ENCODE measurements at places on chromosomes 1 and 21.

GRCh38 chr1:245986404-245987218 lies 520.5 kb downstream of the SMYD3 start:
- no peak for DNase-seq

- DNase-seq = no peak
These were observed 7.5 kb upstream of the PLCH2 start for GRCh38 chr1:2468540-2468939.

- DNase-seq = no peak
These were observed 28.8 kb downstream of the PADI6 start for GRCh38 chr1:17400725-17401341.

DNA sequence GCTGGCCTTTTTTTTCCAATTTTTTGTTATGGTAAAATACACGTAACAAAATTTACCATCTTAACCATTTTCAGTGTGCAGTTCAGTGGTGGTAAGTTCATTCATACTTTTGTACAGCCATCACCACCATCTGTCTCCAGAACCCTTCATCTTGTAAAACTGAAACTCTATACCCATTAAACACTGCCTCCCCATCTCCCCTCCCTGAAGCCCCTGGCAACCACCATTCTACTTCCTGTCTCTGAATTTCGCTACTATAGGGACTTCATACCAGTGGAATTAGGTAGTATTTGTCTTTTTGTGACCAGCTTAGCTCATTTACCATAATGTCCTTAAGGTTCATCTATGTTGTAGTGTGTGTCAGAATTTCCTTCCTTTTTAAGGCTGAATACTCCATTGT lies 8.7 kb downstream of the PKNOX1 start:
- DNase-seq = no peak

GRCh38 chr1:12407050-12407961 lies 177.5 kb downstream of the VPS13D start:
- DNase-seq = peak; percentile 15

DNA sequence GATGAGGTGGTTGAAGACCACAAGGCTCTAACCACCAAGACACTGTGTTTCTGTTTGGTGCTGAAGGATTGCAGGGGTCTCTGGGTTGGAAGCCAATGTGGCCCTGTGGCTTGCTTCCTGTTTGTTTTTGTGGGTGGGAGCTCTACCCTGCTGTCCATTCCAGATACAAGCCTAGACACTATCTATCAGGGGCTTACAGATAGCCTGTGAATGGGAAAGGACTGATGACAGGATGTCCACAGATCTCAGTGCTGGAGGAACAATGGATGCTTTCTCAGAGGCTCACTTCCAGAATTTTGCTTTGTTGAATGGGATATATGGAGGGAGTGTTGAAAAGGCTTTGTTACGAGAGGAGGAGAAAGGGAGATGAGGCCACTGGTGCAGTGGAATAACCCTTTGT lies 69.7 kb downstream of the NOS1AP start:
- DNase-seq = no peak

DNA sequence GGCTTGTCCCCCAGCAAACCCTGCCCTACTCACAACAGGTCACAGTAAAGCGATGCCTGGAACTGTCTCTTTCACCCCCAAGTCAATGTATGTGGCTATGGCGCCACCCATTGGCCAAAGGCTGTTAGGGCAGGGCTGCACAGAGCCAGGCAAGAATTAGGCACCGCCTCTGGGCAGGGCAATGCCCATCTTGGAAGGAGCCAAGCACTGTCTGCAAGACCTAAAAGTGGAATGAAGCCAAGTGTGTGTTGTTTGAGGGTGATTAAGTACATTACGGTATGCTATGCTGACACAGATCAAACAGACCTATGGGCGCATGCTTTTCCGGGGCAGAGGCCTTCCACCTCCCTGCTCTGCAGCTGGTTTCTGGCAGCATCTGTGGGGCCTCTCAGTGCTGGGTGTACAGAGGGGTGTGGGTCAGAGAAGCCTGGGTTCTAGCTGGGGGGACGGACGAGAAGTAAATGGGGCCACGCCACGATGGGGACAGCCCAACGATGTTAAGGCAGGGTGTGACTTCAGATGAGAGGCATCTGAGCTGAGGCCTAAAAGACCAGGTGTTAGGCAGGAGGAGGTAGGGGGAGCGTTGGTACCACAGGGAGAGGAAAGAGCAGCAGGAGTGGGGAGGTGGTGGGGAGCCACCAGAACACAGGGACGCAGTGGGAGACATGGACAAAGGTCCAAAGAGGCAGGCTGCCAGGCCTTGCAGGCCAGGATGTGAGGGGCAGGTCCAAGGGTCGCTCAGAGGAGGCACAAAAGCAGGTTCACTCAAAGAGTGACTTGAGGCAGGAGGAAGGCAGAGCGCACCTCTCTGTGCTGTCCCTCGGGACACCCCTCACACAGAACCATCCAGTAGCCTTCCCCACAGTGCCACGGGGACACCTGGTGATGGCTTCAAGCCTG lies 49.8 kb downstream of the ACOT7 start:
- peak; percentile 31 for DNase-seq

GRCh38 chr1:151728151-151729054 lies 7.1 kb downstream of the RIIAD1 start:
- no peak for DNase-seq

DNA sequence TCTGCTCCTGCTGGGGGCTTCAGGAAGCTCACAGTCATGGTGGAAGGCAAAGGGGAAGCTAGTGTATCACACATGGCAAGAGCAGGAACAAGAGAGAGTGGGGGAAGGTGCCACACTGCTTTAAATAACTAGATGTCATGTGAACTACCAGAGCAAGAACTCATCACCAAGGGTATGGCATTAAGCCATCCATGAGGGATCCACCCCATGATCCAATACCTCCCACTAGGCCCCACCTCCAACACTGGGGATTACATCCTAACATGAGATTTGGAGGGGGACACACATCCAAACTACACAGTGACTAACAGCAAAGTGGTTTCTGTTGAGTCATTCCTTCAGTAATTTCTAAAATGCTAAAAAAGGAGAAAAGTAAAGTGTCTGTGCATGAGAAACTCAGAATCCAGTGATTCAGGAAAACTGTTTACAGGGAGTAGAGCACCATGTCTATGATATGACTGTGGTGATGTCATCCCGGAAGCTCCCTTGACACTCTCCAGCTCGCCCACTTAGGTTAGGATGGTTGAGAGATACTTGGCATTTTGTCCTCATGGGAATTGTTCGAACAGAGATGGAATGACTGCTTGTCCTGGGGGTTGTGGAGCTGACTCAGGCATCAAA lies 50.3 kb downstream of the CHD1L start:
- DNase-seq = no peak

- DNase-seq = no peak
These were observed 25.2 kb downstream of the KCNC4 start for GRCh38 chr1:110235181-110235833.

DNA sequence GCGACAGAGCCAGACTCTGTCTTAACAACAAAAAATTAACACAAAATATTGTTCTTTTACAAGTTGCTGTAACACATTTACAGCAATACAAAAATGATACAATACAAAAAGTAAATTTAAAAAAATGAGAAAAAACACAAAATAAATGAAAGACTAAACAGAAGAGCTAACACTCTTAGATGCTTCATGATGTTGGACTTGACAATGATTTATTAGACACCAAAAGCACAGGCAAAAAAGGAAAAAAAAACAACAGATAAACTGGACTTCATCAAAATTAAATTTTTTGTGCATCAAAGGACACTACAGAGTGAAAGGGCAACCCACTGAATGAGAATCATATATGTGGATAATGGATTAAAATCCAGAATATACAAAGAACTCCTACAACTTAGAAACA lies 16.4 kb downstream of the GATAD2B start:
- DNase-seq = no peak

DNA sequence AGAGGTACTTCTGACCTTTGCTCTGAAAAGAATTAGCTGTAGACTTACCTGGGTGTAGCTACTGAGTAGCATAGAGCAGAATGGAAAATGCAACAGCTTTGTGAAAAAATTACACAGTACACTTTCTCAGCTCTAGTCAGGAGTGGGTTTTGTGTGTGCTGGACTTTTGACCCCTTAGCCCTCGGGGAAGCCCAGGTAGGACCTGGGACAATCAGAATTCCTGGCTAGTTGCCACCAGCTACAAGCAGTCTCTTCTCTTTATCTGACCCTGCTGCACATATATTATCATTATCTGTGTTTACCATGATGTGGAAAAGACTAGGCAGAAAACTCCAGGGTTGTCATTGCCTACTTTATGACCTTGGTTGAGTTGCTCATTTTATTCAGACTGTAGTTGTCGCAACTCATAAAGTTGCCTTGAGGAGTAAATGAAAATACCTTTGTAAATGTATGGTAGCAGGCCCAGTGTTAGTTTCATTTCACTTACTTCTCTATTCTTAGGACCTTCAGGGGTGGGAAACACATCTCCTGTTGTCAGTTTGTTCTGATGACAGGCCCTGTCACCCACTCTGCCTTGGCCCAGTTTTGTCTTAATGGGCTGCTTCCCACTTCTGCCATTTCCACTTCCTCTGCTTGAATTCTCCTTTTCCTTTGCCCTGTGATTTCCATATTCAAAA lies 5.4 kb downstream of the NEK7 start:
- no peak for DNase-seq

GRCh38 chr21:40057331-40057730 lies 190.1 kb downstream of the PCP4 start:
- DNase-seq = no peak

DNA sequence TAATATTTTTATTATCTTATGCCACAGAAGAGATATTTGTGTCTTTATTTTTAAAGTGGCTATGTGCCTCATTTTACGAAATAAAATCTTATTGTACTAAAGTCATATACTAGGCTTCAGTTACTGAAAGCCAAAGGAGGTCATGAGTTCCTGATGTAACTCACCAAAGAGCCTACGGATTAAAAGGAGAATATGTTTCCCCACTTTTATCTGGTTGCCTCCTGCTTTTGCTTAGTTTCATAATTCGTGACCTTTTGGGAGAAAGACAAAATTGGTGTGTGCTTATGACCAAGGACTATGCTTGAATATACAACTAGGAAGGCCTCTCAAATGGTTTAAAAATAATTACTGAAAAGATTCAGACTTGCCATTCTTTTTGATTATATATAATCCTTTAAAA lies 18.2 kb upstream of the AHCTF1 start:
- DNase-seq = no peak

GRCh38 chr1:158728510-158729225 lies 8.1 kb upstream of the OR6K3 start:
- DNase-seq = no peak

GRCh38 chr1:234466945-234467344 lies 12.0 kb downstream of the TARBP1 start:
- no peak for DNase-seq

GRCh38 chr1:162732566-162733335 lies 57.8 kb upstream of the HSD17B7 start:
- DNase-seq = no peak

- DNase-seq = no peak
These were observed 85.1 kb downstream of the PRDM16 start for GRCh38 chr1:3153902-3154795.

- no peak for DNase-seq
These were observed 5.4 kb downstream of the HMGN2 start for GRCh38 chr1:26477446-26478152.

DNA sequence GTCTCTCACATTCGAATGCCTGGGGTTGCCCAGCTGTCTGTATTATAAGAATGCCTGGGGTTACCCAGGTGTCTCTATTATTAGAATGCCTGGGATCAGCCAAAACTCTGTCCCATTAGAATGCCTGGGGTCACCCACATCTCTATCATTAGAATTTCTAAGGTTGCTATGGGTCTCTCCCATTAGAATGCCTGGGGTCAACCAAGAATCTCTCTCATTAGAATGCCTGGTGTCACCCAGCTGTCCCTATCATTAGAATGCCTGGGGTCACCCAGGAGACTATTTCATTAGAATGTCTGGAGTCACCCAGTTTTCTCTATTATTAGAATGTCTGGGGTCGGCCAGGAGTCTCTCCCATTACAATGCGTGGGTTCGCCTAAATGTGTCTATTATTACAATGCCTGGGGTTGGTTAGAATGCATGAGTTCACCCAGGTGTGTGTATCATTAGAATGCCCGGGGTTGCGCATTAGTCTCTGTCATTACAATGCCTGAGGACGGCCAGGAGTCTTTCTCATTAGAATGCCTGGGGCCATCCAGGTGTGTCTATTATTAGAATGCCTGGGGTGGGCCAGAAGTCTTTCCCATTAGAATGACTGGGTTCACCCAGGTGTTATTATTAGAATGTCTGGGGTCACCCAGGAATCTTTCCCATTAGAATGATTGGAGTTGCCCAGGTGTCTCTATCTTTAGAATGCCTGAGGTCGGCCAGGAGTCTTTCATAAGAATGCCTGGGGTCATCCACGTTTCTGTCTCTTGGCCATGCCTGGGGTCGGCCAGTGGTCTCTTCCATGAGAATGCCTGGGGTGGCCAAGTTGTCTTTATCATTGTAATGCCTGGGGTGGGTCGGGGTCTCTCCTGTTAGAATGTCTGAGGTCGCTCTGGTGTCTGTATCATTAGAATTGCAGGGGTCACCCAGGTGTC lies 59.6 kb downstream of the RNF187 start:
- no peak for DNase-seq

DNA sequence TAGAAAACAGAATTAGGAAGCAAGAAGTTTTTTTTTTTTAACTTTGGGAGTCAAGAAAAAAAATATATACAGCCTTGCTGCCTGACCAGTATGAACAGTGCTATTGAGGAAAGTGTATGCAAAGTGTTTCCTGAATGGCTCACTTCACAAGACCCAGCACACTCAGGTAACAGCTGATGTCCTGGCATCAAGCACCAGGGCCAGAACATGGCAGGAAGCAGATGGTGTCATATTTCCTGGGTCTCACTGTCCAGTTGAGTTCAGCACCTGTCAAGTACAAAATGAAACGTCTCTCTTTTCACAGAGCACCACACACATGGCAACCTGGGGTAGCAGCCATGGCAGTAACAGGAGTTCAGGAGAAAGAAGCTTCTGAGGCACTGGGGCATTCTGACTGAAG lies 372.3 kb downstream of the TTLL7 start:
- DNase-seq = no peak

GRCh38 chr1:100750005-100750885 lies 30.7 kb downstream of the VCAM1 start:
- DNase-seq = no peak

GRCh38 chr1:48793863-48794262 lies 17.2 kb upstream of the BEND5 start:
- DNase-seq = no peak

DNA sequence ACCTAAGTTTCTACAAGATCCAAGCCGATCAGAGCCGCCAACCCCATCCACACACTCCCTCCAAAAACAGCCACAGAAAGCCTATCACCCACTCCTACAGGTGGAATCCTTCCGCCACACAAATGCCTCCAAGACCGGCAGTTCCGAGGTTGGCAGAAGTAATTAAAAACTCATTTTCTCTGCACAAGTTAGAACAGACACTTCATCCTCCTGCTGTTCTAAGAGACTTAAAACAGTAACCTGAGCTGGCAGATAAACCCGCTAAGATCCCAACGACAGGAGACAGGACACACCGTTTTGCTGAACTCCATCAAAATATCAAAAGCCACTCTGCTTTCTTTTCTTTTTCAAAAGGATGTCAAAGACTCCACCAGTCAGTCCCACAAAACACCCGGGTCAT lies 2.8 kb downstream of the SSBP3 start:
- DNase-seq = no peak

- no peak for DNase-seq
These were observed 93.3 kb upstream of the VAMP3 start for GRCh38 chr1:7677815-7678214.

GRCh38 chr1:244406337-244406736 lies 45.4 kb downstream of the ADSS2 start:
- no peak for DNase-seq

- no peak for DNase-seq
These were observed 5.3 kb downstream of the FCER1A start for GRCh38 chr1:159307346-159308020.
